NCI-H446 (cell line): ENCODE measurements at places on chromosomes 3 and 15.

- DNase-seq = no peak
These were observed 45.0 kb downstream of the PDHB start for GRCh38 chr3:58388550-58389091.

DNA sequence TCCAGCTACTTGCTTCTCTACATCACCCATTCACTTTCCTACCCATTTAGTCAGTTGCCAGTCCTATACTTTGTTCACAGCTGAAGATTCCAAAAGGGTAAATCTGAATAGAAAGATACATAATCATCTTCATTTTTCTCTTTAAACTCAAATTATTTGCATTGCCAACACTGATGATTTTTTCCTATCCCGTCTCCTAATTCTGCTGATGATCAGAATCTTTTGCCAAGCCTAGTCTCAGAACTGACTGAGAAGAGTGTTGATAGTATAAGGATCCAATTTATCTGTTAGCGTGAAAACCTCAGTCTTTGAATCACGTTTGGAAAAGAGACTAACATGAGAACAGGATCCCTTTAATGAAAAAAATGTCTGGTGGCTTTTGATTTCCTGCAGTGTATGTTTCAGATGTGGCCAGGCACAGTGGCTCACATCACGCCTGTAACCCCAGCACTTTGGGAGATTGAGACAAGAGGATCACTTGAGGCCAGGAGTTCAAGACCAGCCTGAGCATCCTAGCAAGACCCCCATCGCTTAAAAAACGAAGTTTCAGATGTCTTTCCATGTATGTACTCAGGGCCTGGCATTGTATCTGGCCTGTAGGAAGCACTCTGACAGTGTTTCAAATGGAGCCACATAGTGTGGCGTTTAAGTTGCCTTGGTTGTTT, 169.4 kb downstream of the KLHL25 start:
- no peak for DNase-seq

DNA sequence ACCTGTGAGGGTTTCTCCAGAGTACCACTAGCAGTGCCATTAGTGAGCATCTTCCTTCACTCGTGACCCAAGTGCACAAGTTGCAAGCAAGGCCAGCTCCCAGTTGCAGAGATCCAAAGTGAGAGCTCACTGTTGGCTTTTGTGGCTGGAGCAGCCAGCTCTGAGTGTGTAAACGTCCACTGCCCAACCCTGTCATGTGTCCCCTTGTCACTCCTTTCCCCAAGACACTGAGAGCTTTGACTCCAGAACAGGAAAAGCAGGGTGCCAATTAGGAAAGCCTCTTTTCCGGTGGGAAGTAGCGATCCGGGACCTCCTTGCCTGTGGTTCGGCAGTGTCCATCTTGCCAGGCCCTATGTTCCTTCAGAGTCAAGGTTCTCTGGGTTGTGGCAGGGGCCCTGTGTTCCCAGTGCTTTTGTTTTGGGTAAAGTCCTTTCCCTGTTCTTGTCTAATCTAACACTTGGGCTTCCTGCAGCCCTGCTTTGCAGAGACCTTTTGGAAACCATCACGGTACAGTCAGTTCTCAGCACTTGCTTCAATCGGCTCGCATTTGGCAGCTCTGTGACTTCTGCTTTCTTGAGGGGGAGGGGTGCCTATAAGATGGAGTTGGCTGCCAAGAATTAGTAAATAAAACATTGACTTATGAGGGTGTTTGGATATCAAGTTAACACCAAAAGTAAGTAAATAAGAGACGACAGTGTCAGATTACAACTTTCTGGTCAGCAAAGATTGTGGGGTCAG, 90.5 kb downstream of the DNASE1L3 start:
- DNase-seq = no peak

GRCh38 chr3:45480218-45480617, 91.8 kb downstream of the LARS2 start:
- no peak for DNase-seq
